Chondrocyte (in vitro differentiated cells): ENCODE measurements at places on chromosomes 1 and 21. TPM values are rescaled to one million over a fixed set of nuclear protein-coding genes. Genes with fewer than 3 reads are reported as not detected.

ERICH3 gene
- total RNA-seq, result not detected in 3 replicates

PRAMEF1 gene
- not detected in 3 replicates for total RNA-seq

RBM34 gene
- total RNA-seq, result 67.6 to 83.8 TPM (median 72.9 TPM) in 3 replicates

HPCA gene
- total RNA-seq, result 0.54 TPM in 1 of 3 replicates, not detected in the others

B4GALT2 gene
- 94.8 to 109 TPM (median 99.4 TPM) in 3 replicates for total RNA-seq

KRTAP20-4 gene
- total RNA-seq, result not detected in 3 replicates

- DNase-seq, result no peak
Observed at GRCh38 chr1:102550729-102551384, 554.1 kb upstream of the OLFM3 start.

- no peak for DNase-seq
Observed at GRCh38 chr1:200180821-200181220, 153.3 kb downstream of the NR5A2 start.

GRCh38 chr1:9612871-9613624 lies 24.3 kb downstream of the TMEM201 start:
- DNase-seq, result peak; percentile 90

GRCh38 chr1:168970926-168971659 lies 135.4 kb upstream of the ATP1B1 start:
- DNase-seq, result no peak

DNA sequence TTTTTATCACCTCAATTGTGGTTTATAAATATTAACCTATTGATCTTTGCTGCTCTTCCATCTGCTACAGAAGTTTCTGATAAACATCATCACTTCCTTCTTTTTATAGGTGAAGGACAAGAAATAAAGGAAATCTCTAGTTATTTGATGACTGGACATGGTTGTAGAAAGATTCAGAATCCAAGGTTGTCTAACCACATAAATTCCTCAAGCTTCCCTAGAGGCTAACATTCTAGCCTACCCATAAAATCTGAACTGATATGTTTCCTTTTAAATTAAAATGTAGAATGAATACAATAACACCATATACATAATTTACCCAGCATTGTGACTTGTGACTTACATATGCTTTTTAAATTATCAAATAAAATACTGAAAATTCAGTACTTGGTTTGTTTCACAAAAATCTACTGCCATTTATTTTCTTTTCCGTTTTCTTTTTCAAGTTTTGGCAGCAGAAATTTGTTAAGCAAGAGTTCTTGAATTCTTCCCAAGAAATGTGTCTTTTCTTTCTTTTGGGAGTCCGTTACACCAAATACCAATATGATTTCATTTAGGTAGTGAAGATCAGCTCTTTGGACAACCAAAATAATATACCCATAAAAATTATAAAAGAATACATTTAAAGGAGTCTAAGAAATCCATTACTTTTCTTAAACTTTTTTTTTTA lies 513.2 kb upstream of the ADGRL2 start:
- no peak for DNase-seq

DNA sequence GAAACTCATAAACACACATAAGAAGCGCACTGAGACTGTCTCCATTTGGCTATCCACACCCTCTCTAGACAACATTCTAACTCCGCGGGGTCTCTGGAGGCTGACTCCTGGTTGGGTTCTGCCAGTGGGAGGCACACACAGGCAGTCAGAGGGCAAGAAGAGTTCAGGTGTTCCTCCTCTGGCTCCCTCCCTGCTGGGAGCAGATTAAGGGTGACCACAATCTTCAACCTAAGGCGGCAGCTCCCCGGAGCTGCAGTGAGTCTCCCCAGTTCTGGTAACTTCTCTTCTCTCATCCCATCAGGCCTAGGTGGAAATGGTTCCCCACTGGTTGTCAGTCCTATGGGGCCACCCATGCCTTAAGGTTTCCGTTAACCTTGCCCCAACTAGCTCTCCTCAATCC lies 7.4 kb upstream of the TENT5C start:
- DNase-seq, result no peak

DNA sequence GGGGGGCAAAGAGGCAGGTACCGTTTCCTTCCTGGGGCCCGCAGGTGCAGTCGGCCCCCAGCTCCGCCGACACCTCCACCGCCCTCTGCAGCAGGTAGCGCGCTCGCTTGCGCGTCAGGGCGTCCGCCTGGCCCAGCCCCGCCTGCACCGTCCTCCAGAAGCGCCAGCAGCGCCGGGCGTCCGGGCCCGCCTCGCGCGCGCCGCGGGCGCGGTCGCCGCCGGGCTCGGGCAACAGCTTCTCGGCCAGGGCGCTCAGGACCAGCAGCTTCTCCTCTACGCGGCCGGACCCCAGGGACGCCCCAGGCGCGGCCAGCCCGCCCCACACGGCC lies 863 bp downstream of the TARBP1 start:
- DNase-seq, result no peak

DNA sequence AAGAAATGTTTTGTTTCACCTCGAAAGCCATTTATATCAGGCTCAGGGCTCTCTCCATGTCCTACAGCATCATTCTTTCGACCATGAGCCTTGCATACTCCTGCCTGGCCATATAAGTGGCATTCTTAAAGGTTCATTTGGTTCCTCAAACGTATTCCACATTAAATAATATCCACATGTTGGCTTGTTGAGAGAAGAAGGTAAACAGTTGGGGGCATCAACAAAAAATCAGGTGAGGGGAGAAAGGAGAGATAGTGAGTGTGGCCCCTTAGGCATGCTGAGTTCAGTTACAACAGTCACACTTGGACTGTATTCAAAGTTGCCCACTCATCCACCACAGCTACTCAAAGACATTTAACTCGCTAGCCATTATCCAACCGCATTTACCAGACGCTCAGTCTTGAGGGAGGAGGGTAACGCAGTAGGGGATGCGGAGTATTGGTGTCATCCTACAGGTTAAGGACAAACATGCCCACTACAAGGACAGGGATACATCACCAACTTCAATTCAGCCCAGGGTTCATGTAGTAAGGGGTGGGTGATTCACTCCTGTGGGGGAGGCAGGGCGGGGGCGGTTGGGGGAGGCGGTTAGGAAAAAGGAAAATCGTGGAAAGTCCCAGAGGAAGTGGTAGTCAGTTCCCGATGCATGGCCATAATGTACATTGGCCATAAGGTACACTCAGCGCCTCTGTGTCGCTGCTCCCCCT lies 1.4 kb downstream of the ZNF697 start:
- no peak for DNase-seq

DNA sequence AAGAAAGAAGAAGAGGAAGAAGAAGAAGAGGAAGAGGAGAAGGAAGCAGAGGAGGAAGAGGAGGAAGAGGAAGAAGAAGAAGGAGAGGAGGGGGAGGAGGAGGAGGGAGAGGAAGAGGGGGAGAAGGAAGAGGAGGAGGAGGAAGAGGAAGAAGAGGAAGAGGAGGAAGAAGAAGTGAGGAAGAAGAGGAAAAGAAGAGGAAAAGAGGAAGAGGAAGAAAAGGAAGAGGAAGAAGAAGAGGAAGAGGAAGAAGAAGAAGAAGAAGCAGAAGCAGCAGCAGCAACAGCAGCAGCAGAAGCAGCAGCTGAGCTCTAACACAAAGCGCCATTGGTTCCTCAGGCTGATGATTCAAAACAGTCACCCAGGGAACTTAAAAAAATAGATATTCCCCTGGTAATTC lies 34.0 kb downstream of the DNAI4 start:
- DNase-seq, result no peak

DNA sequence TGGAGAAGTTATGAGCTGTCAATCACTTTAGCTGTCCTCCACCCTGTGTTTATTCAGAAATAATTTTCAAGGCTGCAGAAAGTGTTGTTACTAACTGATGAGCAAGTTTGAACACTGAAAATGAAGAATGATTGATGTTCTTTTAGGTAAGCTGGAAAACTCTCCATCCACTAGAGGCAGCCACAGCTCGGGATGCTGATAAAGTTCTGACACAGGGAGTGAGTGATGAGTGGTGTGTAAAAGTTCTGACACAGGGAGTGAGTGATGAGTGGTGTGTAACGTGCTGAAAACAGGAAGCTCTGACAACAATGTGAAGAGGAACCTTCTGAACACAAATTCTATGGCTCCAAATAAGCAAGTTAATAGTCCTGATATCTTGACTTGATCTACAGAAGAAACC lies 197.5 kb upstream of the PTBP2 start:
- DNase-seq, result no peak

DNA sequence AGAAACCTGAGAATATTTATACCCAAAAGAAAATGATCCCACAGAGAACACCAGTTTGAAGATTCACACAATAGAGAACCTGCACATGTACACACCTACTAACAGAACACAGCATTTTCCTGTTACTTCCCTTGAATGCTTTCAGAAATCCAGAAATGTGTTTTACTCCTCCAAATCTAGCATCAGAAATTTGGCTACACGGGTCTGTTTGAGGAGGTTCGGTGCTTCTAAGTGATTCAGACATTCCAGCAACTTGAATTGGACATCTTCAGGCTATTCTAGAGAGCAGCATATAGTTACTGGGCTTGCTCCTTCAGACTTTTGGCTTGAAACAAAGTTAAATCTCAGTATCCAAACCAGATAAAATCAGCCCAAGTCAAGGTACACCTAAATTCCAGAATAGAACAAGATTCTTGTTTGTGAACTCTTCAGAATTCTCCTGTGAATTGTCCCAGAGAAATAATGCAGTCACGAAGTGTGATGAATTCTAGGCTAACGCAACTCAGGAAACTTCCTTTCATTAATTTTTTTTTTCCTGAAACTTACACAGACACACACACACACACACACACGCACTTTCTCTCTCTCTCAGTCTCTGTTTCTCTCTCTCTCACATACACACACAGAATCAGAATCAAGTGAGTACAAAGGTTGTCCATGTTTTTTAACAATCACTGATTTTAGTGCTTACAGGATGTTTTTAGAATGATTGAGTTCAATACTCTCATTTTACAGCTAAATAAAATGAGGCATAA lies 278.4 kb upstream of the SNX7 start:
- DNase-seq, result no peak

DNA sequence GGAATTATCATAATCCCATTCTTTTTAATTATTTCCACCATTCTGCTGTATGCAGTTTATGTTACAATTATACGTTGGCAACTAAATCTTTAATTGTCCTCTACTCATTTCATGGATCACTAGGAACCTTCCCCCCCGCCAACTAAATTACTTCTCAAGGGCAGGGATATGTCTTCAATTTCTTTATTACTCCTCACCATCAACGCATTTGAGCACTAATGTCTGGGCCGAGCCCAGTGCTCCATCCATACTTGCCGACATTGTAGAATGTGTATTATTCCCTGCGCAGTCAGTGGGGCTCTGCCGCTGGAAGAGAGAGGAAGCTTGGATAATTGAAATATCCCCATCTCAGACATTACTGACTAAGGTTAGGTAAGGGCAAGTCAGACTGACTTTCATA lies 236.4 kb upstream of the AJAP1 start:
- DNase-seq, result no peak

- no peak for DNase-seq
Observed at GRCh38 chr1:165381745-165382505, 25.4 kb upstream of the LMX1A start.

DNA sequence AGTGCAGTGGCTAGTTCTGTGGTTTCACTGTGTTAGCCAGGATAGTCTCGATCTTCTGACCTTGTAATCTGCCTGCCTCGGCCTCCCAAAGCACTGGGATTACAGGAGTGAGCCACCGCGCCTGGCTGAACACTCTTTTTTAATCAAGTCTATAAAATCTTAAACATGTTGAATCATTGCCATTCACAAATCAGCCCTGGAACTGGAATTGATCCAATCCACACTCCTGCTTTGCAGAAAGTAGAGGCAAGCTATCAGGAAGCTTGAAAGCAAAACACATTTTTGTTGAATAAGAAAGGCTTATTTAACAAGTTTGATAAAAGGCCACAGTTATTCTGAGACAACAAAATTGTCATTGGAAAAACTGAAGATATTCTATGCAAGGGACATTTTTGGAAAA lies 18.3 kb upstream of the EFHD2 start:
- DNase-seq, result no peak

GRCh38 chr1:158728510-158729225 lies 8.1 kb upstream of the OR6K3 start:
- no peak for DNase-seq

- DNase-seq, result no peak
Observed at GRCh38 chr1:42420121-42420520, 35.7 kb downstream of the ZMYND12 start.

GRCh38 chr1:230754796-230755195 lies 7.6 kb downstream of the CAPN9 start:
- no peak for DNase-seq

- DNase-seq, result no peak
Observed at GRCh38 chr21:35563885-35564451, 496.4 kb downstream of the SETD4 start.
